ENCODE measurements at places on chromosomes 11 and 22. TPM values are rescaled to one million over a fixed set of nuclear protein-coding genes. Genes with fewer than 3 reads are reported as not detected.

- no peaks in the 10 kb centered on the region for H3K36me3 ChIP-seq
- no peaks in the 10 kb centered on the region for H3K4me1 ChIP-seq
- no peak for DNase-seq
- no peaks in the 10 kb centered on the region for H3K27me3 ChIP-seq
- no peak overlapping the region for H3K4me3 ChIP-seq
These were observed 116.8 kb downstream of the ARHGAP8 start for GRCh38 chr22:44869196-44869595.

- peaks cover 16% of the 10 kb centered on the region for H3K4me1 ChIP-seq
- no peaks in the 10 kb centered on the region for H3K36me3 ChIP-seq
- DNase-seq: no peak
- H3K27ac ChIP-seq: no peak overlapping the region
- H3K27me3 ChIP-seq: no peaks in the 10 kb centered on the region
These were observed 4.2 kb downstream of the FAR1 start for GRCh38 chr11:13672576-13673210.

DNA sequence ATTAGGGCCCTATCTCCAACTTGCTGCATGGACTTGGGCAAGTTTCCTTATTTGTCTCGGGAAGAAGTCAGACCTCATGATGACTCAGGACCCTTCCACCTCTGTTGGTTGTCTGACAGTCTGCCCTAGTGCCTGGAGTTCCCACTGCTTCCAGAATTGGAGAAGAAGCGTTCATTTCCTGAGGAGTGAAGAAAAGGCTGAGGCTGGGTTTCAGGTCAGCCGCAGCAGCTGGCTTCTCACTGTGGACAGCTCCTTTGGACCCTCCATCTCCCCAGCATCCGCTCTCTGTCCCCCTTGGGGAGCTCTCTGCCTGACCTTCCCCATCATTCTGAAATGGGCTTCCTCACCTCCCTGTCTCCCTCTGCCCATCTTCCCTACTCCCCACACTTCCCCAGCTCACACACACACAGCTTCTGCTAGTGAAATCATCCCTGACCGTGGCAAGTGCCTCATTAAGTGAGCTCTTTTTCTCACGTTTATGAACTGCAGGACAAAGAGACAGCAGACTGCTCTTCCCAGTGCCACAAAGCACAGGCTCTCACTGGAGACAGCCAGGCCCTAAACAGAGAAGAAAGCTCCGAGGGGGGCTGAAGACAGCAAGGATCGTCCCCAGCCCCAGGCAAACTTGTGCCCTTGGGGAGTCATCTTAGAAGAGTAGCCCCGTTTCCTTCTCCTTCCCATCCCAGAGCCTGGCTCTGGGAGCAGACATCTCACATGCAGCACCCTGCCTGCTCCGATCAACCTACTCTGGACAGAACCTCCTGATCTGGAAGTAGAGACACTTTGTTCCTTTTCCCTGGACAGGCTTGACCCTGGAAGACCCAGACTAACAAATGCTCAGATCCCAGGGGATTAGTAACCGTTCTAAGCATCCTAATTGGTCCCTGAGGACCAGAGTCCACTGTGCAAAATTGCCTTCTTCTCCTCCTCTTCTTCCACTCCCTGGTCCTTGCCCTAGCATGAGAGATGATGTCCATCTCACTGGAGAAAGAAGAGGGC lies 157.9 kb downstream of the FEZ1 start:
- no peaks in the 10 kb centered on the region for H3K4me1 ChIP-seq
- H3K4me3 ChIP-seq: no peak overlapping the region
- no peaks in the 10 kb centered on the region for H3K36me3 ChIP-seq
- no peak overlapping the region for H3K27ac ChIP-seq
- no peaks in the 10 kb centered on the region for H3K27me3 ChIP-seq

DNA sequence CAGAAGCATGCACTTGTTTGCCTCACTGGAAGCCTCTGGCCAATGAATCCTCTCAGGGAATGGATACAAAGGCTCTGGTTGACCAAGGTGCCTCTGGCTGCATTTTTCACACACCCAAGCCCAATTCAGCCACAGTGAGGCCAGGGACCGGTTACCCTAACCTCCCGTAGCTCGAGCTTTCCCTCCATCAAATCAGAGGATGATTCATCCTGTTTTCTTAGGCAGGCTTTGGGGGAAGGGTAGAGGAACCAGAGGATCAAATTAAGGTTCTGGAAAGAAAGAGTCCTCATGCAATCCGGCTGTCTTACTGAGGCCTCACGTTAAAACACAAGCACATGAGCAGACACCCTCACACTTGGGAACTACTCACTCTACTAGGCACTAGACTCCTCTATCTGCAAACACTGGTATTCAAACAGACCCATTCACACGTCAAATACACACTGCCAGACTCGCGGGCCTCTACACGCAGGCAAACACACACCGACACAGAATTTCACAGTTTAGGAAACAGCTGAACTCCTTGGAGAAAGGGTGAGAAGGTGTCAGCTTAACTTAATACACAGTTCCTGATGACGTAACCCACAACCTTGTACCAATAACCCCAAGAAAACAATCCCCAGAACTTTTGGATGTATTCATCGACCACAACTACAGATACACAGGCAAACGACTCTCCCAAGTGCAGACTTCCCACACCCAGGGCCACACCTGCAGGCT lies 12.4 kb downstream of the NRXN2 start:
- H3K36me3 ChIP-seq: no peaks in the 10 kb centered on the region
- H3K4me1 ChIP-seq: peaks cover 8% of the 10 kb centered on the region
- no peak overlapping the region for H3K27ac ChIP-seq
- H3K27me3 ChIP-seq: peaks cover 40% of the 10 kb centered on the region
- H3K4me3 ChIP-seq: no peak overlapping the region

The RAG2 gene
- polyA plus RNA-seq: not detected

DNA sequence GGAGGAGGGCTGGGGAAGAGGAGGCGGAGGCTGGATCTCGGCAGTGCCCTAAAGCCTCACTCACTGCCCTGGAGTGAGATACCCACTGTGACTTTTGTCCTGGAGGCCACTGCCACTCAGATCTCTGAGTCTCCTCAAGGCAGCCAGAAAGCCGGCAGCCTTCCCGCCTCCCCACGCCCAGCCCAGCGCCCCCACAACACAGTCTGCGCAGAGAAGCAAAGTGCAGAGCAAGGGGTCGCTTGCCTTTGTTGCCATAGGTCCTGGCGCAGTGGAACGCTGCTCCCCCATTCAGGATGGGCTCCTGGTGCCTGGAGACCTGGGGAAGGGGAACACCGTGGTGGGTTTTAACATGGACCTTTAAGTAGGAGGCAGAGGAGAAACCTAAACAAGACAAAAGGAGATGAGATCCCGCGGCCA lies 17.6 kb downstream of the PATZ1 start:
- no peaks in the 10 kb centered on the region for H3K27me3 ChIP-seq
- no peak overlapping the region for H3K4me3 ChIP-seq
- no peaks in the 10 kb centered on the region for H3K4me1 ChIP-seq
- peaks cover 62% of the 10 kb centered on the region for H3K36me3 ChIP-seq

The AP5B1 gene
- polyA plus RNA-seq: 18.1 TPM

The ZP1 gene
- polyA plus RNA-seq: 0.22 TPM

DNA sequence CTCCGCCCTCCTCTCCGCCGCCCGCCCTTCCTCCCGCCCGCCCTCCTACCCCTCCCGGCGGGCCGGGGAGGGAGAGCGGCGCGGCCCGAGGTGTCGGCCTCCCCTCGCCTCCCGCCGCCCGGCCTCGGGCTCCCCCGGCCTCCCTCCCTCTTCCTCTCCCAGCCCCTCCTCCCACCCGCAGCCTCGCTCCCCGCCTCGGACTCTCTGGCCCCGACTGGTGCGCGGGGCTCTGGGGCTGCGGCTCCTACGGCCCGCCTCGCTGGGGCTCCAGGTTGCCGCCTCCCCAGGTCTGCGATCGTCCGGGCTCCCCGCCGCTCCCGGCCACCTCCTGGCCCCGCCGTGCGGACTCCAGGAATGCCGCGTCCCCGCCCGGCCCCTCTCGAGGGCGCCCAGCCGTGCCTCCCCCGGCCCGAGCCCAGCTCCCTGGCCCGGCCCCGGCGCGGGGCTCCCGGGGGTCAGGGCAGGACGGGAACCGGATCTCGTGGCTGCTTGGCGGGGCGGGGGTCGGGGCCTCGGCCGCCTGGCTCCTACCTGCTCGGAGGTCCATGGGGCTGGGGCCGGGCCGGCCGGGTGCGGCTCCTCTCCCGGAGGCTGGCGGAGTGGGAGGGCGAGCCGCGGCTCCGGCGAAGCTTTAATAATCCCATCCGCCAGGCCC lies at the start of gene CLCF1:
Gene CLCF1 (minus strand): TSS at position 606 of the 655 bp plus-strand sequence. CDS start 59 bp downstream, at position 547.
- no peaks in the 10 kb centered on the region for H3K36me3 ChIP-seq
- peak; percentile 25 for DNase-seq
- H3K4me3 ChIP-seq: peak within 1 kb of the TSS; percentile 53
- H3K27ac ChIP-seq: peak within 1 kb of the TSS; percentile 79

The TMEM191B gene
- 1.9 TPM for polyA plus RNA-seq

The DDX25 gene
- polyA plus RNA-seq: not detected
